ENCODE measurements at places on chromosomes 1 and 21.

DNA sequence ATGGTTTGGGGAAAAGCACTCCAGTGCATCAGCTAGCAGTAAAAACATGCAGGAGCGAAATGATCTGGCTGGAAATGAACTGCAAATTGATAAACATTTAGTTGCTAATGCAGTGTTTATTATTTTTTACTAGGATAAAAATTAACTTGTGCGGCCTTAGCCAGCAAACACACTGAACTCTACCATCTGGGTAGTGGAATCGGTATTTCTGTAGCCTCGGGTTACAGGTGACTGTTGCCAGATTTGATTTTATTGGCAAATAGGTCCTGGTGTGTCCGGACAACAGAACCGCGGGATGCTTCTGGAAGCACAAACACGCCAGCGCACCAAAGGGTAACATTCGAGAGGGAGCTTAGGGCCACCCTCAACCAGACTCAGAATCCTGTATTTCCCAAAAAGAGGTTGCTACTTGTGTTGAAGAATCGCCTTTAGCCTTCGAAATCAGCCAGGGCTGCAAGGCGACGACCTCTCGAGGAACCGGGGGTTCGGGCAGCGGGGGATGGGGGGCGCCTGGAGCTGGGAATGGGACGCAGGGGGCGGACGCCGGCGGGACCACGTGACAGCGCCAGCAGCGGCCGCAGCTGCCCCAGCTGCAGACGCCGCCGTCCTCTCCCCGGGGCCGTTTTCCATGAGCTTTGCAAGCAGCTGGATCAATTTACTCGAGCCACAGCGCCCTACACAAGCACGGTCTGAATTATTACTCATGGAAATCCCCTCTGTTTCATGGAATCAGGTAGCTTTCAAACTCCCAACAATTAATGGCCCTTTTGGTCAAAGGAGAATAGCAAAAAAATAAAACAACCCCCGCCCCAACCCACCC lies 158.8 kb downstream of the TOMM20 start:
- no peak for DNase-seq

- no peak for DNase-seq
Measured at GRCh38 chr1:206588492-206588891, 23.8 kb downstream of the EIF2D start.

- DNase-seq = no peak
Measured at GRCh38 chr1:86114816-86115400, 41.7 kb downstream of the COL24A1 start.

- no peak for DNase-seq
Measured at GRCh38 chr1:201530741-201531531, 8.0 kb upstream of the NAV1 start.

GRCh38 chr1:44678120-44678519 lies 3.6 kb downstream of the ARMH1 start:
- DNase-seq = no peak

DNA sequence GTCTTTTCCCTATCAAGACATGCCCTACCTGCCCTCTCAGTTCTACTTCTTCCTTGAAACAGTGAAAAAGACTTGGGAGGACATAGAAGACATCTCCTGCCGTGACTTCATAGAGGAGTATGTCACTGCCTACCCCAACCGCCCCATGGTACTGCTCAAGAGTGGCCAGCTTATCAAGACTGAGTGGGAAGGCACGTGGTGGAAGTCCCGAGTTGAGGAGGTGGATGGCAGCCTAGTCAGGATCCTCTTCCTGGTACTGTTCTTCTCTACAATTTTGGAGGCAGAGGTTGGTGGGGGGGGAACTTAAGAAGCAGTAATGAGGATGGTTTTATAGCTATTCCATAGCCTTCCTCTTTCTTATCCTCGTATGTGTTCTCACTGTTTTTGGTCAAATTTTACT lies 18.7 kb downstream of the SETDB1 start:
- no peak for DNase-seq

GRCh38 chr1:120178799-120179756 lies 2.8 kb upstream of the SEC22B start:
- no peak for DNase-seq

DNA sequence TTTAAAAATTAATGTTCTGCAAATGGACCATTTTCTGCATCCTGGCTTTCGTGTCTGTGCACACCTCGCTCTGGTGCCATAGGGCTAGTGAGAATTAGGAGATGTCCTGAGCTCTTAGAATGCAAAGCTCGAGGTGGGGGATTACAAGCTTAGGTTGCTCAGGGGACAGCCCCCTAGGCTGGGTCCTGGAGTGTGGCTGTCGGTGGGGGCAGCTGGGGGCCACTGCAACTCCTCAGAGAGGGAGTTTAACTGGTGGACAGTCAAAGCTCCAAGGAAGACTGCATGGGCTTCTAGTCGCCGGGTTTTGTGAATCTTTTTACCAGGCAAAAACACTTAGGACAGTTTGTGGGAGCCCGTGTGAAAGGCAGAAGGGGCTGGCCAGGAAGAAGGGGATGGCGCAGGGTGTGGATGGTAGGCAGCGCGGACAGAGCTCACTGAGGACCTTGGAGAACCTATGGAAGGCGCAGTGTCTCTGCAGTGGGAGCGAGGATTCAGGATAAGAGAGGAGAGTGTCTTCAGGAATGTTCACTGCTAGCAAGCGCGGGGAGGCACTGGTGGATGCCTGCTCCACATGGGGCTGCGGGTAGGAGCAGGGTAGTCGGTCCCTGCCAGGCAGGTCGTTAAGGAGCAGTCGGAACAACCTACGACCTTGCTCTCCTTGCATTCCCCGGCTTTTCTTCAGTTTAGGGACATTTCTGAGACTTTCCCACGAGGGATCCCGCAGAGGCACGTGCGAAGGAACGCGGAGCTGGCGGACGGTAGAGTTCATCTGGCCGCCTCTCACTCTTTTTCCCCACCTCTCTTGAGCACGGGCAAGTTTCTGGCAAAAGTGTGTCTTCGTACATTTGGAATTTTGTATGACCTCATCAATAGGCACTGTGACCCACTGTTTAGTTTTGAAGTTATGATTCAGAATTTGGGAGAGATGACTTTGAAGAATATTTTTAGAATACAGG lies 12.9 kb upstream of the KCNE1 start:
- DNase-seq = no peak

- no peak for DNase-seq
Measured at GRCh38 chr1:26156285-26157038, 2.4 kb upstream of the FAM110D start.
